ENCODE measurements at places on chromosomes 3 and 15.

GRCh38 chr3:12040902-12041301 is 36.7 kb downstream of the SYN2 start:
- DNase-seq = no peak

DNA sequence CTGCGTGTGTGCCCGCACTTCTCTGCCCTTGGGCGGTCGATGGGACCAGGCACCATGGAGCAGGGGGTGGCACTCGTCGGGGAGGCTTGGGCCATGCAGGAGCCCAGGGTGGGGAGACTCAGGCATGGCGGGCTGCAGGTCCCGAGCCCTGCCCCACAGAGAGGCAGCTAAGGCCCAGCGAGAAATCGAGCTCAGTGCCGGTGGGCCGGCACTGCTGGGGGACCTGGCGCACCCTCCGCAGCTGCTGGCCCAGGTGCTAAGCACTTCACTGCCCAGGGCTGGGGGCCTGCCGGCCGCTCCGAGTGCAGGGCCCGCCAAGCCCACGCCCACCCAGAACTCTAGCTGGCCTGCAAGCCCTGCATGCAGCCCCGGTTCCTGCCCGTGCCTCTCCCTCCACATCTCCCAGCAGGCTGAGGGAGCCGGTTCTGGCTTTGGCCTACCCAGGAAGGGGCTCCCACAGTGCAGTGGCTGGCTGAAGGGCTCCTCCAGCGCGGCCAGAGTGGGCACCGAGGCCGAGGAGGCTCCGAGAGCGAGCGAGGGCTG is 553 bp upstream of the RTP4 start:
- DNase-seq = no peak

- DNase-seq = no peak
Measured at GRCh38 chr3:109257269-109257668, 59.0 kb downstream of the DPPA2 start.

DNA sequence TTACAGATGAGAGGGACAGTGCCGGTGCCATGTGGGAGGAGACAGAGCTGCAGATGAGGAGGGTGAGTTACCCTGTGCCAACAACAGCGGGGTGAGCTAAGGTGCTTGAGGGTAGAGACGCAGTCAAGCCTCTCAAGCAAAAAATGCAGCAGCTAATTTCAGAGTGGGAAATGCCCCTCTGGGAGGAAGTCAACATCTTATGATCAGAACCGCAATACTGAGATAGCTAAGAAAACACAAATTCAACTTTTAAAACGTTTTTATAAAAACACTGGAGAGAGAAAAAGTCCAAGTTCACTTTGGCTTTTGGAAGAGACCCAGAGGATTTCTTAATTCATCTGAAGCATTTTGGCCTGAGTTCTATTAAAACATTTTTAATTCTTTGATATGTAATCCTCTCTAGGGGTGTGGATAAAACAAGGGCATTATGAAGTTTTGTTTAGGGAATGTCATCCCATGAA is 319.2 kb downstream of the SLC9A9 start:
- peak; percentile 21 for DNase-seq

DNA sequence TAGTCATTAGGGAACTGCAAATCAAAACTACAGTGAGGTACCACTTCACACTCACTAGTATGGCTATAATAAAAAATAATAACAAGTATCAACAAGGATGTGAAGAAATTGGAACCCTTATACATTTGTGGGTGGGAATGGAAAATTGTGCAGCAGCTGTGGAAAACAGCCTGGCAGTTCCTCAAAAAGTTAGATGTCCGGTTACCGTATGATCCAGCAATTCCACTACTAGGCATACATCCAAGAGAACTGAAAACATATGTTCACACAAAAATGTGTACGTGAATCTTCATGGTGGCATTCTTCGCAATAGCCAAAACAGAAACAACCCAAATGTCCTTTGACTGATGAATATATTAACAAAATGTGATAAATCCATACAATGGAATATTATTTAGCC is 187.9 kb upstream of the LYSMD4 start:
- DNase-seq = no peak

GRCh38 chr3:119642746-119643473 is 17.5 kb downstream of the POPDC2 start:
- DNase-seq = peak; percentile 23

DNA sequence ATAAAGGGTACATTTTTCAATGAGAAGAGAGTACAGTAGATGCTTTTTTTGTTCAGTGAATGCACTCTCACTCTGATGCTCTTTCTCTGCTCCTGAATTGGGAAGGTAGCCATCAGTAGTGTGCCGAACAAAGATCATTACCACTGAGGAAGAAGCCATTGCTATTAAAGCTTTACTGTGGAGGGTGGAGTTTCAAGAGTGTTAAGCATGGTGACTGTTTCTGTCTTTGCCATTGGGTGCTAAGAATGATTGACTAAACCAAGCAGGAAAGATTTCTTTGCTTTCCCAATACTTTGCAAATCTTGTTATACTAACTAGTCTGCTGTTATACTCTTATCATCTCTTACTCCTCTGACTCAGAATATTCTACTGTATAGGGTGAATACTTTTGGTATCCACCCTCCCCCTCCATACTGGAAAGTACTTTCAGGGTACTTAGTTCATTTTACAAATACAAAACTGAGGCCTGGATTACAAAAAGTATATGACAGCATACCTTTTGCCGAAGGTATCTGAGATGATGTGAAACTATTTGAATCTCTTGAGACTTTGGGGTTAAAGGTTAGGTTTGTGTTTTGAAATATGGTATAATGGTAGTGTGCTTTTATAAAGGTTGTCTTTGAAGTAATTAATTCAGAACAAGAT is 1.7 kb downstream of the RAB11A start:
- peak; percentile 56 for DNase-seq

- DNase-seq = no peak
Measured at GRCh38 chr3:23238156-23238555, 35.0 kb downstream of the UBE2E2 start.

DNA sequence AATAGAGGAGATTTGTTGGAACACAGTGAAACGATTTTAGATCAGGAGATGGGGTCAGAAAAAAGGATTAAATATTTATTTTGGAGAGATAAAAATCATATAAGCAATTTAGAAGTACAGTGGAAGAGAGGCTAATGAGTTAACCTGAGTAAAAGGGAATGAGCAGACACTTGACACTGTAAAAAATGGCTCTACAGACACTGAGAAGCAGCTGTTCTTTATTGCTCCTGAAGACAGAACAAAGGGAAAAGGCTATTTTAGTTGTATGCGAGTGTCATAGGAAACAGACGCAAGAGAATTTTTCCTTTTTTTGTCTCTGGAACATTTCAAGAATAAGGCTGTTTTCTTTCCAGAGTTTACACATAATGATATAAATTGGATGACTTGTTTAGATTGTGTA is 34.3 kb downstream of the ASTE1 start:
- DNase-seq = no peak

GRCh38 chr3:94405258-94406035 is 342.6 kb downstream of the NSUN3 start:
- DNase-seq = no peak
